ENCODE measurements at places on chromosomes 1 and 21.

DNA sequence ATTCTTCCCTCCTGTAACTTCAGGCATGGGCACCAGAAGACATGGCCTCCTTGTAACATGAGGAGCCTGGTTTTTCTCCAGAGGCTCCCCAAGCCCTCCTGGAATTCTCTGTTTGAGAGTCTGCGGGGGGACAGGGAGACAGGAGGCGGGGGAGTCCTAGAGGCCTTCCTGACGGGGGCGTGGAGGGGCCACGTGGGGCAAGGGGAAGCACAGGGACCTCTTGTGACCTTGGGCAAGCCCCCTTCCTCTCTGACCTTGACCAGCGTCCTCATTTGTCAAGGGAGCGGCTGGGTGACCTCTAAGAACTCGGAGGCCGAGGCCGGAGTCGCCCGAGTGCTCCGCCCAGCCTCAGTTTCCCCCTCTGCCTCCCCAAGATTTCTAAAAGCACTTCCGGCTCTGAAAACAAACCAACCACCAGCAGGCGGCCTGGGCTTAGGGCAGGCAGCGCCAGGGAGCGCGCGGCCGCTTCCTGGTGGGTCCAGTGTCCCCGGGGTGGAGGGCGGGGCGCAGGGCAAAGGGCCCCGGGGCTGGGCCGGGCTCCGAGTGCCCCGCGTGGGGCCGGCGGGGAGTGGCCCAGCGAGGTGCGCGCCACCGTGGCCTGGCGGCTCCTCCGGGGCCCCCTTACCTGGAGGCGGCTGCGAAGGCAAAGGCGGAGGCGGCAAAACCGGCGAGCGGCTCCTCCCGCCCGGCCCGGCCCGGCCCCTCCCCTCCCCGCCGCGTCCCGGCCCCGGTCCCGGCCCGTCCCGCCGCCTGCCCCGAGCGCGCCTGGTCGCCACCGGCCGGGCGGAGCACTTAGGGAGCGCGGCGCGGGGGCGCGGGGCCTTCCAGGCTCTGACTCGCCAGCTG, at the start of gene TMCO4:
TMCO4 (minus strand) TSS at position 687 of the 846 bp plus-strand sequence. CDS start 19,158 bp downstream, outside the sequence.
- peak; percentile 36 for DNase-seq

- DNase-seq, result no peak
Observed at GRCh38 chr1:9593492-9594465, 5.1 kb downstream of the TMEM201 start.

DNA sequence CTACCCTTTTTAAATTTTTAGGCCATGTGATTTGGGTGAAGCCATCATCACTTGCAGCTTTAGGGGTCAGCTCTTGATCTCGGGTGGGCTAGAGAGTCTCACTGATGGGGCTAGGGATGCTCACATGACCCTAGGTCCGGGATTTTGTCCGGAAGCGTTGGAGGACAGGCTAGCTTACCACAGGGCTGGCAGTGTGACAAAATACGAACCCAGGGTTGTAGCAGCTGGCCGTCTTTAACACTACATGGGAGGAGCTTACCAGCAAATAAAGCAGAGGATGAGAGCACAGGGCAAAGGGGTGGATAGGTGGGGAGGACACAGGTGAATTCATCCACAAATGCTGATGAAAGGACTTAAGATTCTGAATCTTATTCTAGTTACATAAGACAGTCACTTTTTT, 21.9 kb downstream of the GPR161 start:
- DNase-seq, result no peak

DNA sequence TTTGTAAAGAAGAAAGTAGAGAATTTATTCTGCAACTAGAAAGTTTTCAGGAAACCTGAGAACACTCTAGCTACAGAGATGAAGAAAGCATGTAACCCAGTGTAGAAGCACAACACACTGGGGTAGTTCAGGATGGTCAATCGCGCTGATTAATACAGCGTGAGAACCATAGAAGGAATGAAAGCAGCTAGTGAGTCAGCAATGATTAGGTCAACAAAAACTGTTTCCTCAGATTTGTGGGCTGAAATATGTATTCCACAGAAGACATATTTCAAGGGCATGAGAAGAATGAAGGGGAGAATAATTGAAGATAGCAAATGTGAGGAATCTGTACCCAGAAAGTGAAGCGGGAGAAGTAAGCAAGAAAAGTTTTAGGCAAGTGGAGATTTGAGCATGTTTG, 97.8 kb upstream of the ADGRL2 start:
- no peak for DNase-seq

GRCh38 chr1:18977428-18977827, 21.0 kb upstream of the IFFO2 start:
- no peak for DNase-seq

DNA sequence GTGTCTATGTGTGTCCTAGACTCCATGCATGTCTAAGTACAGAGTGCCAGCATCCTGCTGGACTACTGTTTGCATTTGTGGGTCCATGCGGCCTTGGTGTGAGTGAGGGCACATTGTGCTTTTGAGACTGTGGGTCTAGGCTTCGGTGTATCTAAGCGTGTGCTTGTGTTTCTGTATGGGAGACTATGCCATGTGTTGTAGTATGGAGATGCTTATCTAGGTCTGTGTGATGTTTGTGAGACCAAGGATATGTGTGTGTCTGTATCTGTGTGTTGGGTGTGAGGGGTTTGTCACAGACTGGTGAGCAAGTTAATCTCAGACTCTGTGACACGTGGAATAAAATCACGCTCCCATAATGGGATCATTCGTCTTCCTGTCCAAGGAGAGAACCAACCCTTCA, 14.5 kb downstream of the AHDC1 start:
- no peak for DNase-seq

- DNase-seq, result no peak
Observed at GRCh38 chr1:206723805-206724472, 39.2 kb downstream of the MAPKAPK2 start.

DNA sequence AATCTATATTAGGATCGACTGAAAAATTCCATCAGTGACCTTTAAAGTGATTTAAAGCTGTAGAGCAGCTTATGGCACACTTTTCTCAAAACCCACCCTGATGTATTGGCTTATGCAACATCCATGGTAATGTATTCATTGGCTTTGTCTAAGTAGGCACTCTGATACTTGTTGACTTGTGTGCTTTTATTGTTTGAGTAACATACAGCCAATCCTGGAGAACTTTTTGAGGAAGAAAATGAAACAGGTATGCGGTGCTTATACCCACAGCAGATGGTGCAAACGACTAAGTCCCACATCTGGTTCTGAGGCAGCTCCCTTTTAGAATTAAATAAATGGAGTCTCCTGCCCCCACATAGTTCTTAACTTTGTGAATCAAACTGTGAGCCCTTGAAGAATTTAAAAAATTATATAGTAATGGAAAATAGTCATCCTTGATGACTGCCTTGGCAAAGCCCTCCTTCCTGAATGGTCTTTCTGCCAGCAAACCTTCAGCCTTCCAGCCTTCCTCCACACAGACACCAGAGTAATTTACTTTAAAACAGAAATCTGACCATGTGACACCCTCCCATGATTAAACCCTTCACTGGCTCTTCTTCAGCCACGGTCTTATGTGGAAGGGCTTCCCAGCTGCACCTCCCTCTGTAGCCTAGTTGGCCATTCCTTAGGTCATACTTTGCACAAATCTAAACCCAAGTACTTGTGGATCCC, 116.0 kb downstream of the BCAR3 start:
- no peak for DNase-seq

DNA sequence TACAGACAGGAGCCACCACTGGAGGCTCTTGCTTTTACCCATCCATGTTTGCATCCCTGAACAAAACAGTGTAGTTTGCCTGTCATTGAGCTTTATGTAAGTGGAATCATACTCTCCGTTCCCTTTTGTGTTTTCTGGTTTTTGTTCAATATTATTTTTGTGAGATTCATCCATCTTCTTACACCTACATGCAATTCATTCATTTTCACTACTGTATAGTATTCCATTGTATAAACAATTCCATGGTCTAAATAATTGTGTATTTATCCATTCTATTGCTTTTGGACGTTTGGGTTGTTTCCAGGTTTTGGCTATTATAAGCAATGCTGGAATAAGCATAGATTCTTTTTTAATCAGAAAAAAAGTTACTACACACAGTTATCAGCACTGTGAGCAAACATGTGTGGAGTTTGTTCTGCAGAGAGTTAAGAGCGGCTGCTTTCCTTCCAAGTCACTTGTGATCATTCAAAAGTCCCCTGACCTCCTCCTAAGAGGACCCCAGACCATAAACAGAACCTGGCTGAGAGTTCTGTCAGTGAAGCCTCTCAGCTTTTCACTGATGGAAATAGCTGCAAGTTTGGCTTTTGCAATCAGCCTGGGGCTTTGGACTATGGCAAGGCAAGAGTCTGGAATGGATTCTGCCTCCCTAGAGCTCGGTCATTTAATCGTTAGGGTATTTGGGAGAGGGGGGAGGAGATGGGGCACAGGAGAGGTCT, 5.1 kb upstream of the GPR157 start:
- DNase-seq, result no peak

DNA sequence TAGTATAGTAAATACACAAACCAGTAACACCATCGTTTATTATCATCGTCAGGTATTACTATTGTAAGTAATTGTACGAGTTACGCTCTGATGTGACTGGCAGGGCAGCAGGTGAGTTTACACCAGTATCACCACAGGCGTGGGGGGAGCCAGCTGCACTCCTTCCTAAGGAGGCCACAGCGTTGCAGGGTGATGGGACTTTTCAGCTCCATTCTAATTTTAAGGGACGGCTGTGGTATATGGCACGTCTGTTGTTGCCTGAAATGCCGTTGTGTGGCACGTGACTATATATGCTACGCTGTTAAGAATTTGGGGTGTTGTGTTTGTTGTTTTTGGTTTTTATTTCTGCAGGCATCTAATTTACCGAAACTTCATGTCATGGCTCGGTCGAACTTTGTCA, 164.8 kb upstream of the COL6A1 start:
- no peak for DNase-seq

GRCh38 chr1:12376236-12377045, 146.6 kb downstream of the VPS13D start:
- no peak for DNase-seq

- no peak for DNase-seq
Observed at GRCh38 chr1:161702250-161702649, 4.8 kb upstream of the FCRLA start.

- DNase-seq, result no peak
Observed at GRCh38 chr1:230857077-230857476, 11.2 kb downstream of the C1orf198 start.

GRCh38 chr1:232225336-232226131, 404.4 kb downstream of the SIPA1L2 start:
- DNase-seq, result no peak

DNA sequence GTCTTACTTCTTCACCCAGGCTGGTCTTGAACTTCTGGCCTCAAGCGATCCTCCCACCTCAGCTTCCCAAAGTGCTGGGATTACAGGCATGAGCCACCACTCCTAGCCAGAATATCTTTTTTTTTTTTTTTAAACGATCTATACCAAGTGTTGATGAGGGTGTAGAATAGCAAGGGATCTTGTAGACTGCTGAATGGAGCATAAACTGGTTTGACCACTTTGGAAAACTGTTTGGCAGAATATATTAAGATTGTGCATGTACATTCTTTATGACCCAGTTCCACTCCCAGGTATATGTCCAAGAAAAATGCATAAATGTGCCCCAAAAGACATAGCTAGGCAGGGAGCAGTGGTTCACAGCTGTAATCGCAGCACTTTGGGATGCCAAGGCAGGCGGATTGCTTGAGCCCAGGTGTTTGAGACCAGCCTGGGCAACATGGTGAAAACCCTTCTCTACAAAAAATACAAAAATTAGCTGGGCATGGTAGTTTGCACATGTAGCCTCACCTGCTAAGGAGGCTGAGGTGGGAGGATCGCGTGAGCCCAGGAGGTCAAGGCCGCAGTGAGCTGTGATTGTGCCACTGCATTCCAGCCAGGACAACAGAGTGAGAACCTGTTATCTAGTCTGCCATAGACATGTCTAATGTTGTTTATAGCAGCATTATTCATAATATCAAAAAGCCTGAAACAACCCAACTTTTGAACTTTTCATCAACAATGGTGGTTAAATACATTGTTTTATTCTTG, 184.0 kb downstream of the VPS13D start:
- no peak for DNase-seq

- no peak for DNase-seq
Observed at GRCh38 chr1:14968251-14968851, 185.2 kb upstream of the TMEM51 start.

DNA sequence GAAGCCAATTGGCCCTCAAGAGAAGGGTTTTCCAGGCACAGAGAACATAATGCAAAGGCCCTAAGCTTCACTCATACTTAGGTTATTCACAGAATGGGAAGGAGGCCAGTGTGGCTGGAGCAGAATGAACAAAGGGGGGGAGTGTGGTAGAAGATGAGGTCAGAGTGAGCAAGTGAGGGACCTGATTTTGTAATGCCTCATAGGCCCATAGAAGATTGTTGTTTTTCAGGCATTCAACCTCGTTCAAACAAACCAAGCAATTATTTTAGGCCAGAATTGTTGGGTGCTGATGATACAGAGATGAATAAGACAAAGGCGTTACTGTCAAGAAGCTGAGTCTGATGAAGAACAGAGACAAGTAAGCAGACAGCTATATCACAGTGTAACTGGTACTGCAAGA, 54.5 kb upstream of the RAP1A start:
- DNase-seq, result no peak

DNA sequence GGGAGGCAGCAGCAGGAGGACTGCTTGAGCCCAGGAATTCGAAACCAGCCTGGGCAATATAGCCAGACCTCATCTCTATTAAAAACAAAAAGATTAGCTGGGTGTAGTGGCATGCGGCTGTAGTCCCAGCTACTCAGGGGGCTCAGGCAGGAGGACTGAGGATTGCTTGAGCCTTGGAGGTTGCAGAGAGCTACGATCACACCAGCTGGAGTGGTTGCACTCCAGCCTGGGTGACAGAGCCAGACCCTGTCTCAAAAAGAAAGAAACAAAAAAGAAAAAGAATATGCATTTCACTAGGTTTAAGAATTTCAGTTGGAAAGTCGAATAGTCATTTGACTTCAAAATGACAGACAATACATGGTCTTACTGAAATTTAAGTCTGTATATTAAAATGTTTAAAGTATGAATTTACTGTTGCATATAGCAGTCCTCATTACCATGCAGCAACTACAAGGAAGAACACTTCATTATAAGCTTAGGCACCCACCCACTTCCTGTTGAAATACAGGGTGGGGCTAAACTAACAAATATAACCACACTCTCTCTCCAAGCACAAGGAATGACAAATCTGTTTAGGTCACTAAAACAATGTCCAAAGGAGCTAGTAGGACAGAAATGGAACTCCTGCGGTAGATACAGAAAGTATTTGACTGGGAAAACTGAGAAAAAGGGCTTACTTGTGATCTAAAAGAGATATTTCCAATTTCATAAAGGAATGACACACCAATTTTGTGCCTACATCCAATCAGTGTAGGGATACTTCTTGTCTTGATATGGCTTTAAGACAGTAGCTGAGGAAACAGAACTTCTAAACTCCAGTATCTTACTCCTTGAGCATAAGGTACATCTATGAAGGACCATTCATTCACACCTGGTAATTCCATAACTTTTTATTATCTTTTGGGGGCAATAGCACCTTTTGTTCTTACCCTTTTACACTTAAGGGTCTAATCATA, 44.1 kb downstream of the GPR3 start:
- DNase-seq, result peak; percentile 8

- no peak for DNase-seq
Observed at GRCh38 chr1:187987236-187987776, 1158.6 kb downstream of the PLA2G4A start.

DNA sequence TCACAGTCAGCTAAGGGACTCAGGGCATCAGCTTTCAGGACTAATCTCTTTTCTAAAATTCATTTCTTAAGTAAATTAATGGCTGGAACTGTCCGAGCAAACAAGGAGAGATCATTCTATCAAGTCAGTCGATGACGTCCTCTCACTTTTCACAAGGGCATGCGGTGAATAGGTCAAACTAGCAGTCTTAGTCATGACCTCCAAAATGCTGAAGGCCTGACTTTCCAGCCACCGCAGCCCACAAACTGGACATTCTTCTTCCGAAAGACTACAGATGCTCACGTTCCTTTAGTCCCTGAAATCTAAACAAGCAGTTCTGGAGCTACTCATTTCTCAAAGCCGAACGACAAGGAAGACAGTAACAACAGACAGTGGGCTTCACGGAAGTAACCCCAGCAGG, 127.9 kb downstream of the TIAM1 start:
- no peak for DNase-seq

All from effector CD4-positive, alpha-beta T cell (primary cell).